Peyer's patch (tissue), 4 donors: ENCODE measurements at places on chromosomes 2 and 18. TPM values are rescaled to one million over a fixed set of nuclear protein-coding genes. Genes with fewer than 3 reads are reported as not detected.

The C2orf81 gene
- 1.1 TPM for total RNA-seq

The FAM136A gene
- 39.9 TPM for total RNA-seq

The SYT4 gene
- total RNA-seq: 0.76 TPM

The MMADHC gene
- total RNA-seq: 50.4 TPM

The GRHL1 gene
- total RNA-seq: 1.5 TPM

The SCTR gene
- not detected for total RNA-seq

The HSBP1L1 gene
- 50.1 TPM for total RNA-seq

The IL1RL2 gene
- total RNA-seq: 2.5 TPM

The PEX13 gene
- total RNA-seq: 34.6 TPM

The ADCYAP1 gene
- total RNA-seq: not detected

The KYNU gene
- 25.6 TPM for total RNA-seq

The RPL31 gene
- 1,394 TPM for total RNA-seq

The GTF2A1L gene
- 0.94 TPM for total RNA-seq

The FAP gene
- total RNA-seq: 2.6 TPM

The DHRS9 gene
- 5.7 TPM for total RNA-seq

The CTDP1 gene
- total RNA-seq: 20.7 TPM
